ENCODE measurements at places on chromosomes 3 and 15.

DNA sequence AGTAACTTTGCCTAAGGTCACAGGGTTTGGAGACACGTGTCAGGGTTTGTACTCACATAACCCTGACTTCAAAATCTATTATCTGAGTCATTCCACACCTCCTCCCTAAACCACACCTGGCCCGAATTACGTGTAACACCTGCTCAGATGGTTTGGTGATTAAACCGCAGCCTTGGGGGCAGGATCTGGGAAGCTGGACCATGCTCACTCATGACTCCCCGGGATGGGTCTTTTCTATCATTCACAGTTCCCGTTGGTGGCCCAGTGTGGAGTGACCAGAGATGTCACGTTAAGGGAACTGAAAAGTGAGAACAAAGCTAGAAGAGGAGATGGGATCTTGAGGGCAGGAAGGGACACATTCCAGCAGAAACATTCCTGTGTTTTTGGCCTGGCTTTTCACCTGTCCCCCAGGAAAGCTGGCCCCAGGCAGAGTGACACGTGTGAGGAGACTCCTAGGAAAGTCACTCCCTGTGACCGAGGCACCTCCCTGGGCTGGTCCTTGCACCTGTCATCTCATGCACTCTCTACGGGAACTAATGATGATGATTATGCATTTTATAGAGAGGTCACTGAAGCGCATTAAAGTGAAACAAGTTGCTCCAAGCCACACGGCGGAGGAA lies 75.4 kb upstream of the POMGNT2 start:
- no peak for DNase-seq

- DNase-seq, result no peak
These were observed 36.7 kb upstream of the BLM start for GRCh38 chr15:90680371-90680935.

DNA sequence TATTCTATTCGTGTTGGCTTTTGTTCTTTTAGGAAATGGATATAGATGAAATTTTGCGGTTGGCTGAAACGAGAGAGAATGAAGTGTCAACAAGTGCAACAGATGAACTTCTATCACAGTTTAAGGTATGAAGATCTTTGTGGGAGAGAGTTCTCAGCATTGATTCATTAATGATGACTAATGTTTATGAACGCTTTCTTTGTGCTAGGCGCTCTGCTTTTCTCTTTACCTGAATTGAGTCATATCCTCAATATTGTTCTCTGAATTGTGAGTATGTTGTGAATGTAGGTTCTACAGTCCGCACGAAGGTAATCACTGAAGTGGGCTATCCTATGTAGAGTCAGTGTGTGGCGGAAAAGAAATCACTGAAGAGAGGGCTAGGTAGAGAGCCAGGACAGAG lies 81.2 kb downstream of the CHD2 start:
- no peak for DNase-seq

DNA sequence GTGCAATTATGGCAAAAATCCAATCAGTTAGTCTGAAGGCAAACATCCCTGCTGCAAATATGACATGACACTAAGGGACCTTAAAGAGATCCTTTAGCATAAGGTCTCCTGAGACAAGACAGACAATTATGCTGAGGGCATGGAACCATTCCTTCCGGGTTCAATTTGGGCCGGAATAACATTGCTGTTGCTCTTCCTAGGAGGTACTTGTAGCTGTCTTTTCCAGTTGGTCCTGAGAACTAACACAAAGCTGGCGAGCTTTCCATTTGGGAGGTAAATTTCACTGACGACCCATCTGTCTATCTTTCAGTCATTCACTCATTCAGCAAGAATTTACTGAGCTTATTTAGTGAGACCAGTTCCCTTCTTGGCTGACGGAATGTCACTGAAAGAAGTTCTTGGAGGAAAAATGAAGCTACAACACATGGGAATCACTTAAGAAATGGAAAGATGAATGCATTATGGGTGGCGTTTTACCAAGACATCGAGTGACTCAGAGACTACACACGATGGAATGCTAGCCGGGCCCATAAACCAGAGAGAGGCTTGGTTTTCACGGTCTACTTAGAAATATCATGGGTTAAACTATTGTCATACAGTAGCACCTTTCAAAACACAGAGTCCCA lies 215.5 kb downstream of the PDZRN3 start:
- no peak for DNase-seq
